ENCODE measurements at places on chromosomes 6 and 20.
A peak's percentile ranks its signal among the peaks of the same experiment; 100 is the strongest.

DNA sequence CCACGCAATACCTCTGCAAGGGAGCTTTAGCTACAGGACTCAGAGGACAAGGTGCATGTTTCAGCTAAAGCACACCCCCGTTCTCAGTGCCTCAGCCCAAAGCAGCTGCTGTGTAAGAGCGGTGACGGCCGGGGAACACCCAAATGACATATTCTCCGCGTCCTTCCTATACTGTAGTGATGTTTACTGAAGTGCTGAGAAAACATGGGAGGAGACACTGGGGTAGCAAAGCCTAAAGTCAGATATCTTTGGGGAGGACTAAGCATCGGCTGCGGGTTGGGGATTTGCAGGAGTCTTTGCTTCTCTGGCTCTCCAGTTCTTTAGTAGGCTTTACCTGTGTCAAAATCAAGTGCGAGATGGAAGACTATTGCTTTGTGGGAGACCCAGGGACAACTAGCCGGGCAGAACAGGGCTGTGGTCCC is 1.7 kb downstream of the SLC22A23 start:
- no peak for DNase-seq

- DNase-seq, result no peak
Measured at GRCh38 chr6:30962716-30963115, 20.8 kb upstream of the MUC21 start.

- DNase-seq, result peak; percentile 55
Measured at GRCh38 chr20:33415948-33416347, 14.6 kb upstream of the CDK5RAP1 start.

DNA sequence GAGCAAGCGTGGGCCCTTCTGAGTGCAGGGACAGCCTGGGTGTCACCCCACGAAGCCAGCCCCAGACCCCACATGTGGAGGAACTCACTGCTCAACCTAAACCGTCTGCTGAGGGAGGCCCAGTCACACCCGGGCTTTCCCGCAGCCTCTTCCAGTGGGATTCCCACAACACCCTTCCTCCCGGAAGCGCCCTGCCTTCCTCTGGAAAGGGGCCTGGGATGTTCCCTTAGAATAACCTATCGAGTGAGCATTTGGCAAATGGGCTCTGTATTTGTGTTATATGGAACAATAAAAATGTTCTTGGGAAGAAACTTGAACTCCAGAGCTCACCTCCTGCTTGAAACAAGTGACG is 100.0 kb upstream of the DUSP22 start:
- DNase-seq, result no peak

DNA sequence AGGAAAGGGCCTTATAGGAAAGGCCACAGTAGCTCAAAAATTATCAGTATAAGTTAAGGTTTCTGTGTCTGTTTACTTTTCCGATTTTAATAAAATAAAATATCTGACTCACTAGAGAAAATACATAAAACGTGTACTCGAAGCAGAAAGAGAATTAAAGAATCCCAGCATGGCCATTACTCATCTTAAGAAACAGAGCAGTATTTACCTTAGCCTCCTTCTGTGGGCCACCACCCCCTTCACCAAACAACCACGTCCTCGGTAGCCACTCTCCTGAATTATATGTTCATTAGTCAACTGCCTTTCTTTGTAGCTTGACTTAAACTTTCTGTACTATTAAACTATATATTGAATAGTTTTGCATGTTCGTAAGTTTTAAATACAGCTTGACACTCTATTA is 72.2 kb upstream of the SPTLC3 start:
- DNase-seq, result peak; percentile 23

DNA sequence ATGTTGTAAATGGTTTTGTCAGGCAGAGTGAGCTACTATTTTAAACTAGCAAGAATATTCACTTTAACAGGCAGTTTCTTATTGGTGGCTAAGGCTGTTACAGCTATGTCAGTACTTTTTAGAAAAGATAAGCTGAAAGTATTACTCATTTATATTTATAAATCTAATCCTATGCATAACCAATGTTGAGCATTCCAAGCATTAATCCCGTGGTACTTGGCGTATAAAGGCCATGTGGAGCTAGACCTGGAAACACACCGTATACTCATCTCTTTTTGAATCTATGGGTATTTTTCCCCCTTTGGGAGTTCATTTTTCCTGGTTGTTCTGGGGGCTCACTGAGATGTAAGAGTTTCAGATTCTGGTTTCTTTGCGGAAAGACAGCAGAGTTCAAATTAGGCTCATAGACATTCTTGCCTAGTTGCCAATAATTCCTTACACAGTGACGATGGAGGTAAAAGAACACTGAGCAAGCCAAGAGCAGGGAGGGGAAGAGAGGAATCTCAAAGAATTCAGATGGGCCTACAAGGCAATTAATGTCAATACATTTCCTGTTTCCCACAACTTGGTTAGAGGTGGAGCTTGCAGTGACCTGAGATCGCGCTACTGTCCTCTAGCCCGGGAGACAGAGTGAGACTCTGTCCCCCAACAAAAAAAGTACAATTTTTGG is 211.5 kb downstream of the SOX4 start:
- DNase-seq, result peak; percentile 37

- DNase-seq, result no peak
Measured at GRCh38 chr6:30960907-30961673, 20.3 kb downstream of the MUCL3 start.

- DNase-seq, result no peak
Measured at GRCh38 chr20:59932616-59933295, 681 bp downstream of the SYCP2 start.

GRCh38 chr6:160337301-160337700 is 10.9 kb upstream of the SLC22A3 start:
- peak; percentile 80 for DNase-seq

- peak; percentile 43 for DNase-seq
Measured at GRCh38 chr20:58202044-58202443, 26.4 kb downstream of the ANKRD60 start.

- no peak for DNase-seq
Measured at GRCh38 chr6:43915986-43916923, 146.2 kb downstream of the VEGFA start.

DNA sequence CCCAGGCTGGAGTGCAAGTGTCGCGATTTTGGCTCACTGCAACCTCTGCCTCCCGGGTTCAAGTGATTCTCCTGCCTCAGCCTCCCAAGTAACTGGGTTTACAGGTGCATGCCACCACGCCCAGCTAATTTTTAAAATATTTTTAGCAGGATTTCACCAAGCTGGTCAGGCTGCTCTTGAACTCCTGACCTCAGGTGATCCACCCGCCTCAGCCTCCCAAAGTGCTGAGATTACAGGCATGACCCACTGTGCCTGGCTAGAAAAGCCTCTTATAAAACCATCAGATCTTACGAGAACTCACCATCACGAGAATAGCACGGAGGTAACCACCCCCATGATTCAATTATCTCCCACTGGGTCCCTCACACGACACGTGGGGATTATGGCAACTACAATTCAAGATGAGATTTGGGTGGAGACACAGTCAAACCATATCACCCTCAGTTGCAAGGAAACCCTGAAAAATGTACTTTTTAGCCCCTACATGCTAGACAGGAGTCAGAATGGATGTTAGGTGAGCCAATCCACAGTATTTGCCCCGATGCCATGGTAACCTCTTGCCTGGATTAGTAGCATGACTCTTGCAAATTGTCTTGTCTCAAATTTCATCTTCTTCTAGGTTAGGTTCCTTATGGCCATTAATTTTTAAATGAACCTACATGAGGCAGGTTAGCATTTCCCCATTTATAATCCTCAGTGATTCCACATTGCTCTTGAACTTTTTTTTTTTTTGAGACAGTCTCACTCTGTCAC is 17.1 kb upstream of the SASH1 start:
- peak; percentile 70 for DNase-seq

DNA sequence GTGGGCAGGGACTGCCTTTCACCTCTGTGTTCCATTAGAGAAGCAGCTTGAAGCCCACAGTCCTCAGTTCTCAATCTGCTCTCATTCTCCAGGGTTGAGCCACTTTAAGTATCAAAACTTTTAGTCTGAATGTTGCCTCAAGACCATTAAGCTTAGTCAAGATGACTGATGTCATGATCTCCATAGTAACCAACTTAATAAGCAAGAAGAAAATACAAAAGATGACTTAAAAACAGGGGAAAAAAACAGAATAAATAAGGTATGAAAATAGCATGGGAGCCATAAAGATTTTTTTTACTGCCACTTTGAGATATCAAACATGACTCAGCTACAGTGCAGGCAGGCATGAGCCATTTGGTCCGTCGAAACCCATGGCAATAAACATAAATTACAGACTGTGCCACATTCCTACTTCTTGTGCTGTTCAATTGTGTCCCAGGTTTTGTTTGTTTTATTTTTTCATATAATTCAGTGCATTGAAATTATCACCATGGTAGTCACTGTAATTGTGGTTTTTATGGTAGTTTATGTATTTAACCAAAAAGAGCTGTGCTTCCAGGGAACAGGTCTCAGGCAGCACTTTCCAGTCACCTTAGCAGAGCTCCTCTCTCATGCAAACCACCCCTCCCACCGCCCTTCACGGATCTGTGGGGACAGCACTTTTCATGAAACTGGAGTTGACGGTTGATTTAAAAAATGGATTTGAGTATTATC is 156.5 kb upstream of the INSM1 start:
- DNase-seq, result peak; percentile 99

DNA sequence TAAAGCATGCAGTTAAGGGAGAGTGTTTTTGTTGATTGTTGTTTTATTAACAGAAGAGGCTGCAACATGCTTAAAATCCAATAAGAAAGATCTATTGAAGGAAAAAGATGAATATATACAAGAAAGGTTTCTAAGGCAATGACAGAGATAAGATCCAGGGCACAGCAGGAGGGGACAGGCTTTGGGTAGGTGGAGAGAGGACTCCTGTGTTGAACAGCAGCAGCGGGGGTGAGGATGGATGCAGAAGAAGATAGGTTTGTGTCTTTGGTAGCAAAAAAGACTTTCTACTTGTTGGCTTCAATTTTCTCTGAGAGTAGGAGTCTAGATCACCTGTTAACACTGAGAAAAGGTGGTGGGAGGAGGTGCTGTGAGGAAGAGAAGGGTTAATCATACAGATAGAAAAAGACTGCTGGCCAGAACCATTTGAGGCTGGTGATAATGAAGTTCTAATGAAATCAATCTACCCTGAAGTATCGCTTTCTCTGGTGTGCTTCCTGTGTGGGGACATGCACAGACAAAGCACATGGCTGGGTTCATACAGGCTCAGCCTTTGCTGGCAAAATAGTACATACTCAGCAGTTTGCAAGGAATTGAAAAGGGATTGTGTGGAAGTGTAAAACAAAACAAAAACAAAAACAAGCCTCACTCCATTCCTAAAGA is 17.2 kb upstream of the DST start:
- no peak for DNase-seq

Data from M059J (cell line).